ENCODE measurements at places on chromosomes 4 and X.

DNA sequence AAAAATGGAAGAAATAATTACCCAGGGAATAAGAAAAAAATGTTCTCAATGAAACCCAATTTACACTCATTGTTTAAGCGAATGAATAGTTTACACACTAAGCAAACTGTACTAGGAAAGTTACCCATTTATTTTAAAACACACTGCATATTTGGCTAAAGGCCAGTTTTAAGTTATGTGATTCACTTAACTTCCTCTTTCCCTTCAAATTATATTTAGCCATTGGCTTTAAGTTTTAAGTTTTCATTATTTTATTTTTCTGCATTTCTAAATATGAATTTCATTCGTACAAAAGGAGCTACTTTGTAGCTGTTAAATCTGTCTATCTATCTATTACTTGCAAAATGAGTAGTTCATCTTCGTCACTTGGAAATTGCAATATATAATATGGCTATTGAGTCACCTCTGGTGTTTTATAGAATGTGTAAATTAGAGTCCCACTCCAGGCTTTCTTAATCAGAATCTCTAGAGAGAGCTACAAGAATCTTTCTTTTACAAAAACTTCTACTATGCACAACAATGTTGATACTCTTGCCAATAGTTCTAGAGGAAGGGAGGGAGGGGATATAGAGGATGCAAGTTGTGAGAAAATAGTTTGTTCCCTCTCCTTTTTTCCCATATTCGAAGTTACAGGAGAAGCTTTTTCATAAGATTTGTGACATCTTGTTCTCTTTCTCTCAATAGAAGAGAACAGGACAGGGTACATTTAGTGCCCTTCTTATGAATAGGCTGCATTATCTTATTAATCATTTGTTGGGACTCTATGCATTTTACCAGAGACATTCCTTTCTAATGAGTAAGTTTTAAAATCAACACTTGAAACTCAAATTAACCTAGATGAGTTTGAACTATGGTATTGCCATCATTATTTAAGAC, 41.8 kb downstream of the SULT1B1 start:
- DNase-seq = peak; percentile 45

GRCh38 chr4:189124149-189124758, 816.4 kb upstream of the FRG1 start:
- DNase-seq = peak; percentile 42

GRCh38 chr4:94882756-94883155, 125.0 kb downstream of the BMPR1B start:
- no peak for DNase-seq

GRCh38 chrX:149207518-149207917, 297.6 kb downstream of the IDS start:
- no peak for DNase-seq

DNA sequence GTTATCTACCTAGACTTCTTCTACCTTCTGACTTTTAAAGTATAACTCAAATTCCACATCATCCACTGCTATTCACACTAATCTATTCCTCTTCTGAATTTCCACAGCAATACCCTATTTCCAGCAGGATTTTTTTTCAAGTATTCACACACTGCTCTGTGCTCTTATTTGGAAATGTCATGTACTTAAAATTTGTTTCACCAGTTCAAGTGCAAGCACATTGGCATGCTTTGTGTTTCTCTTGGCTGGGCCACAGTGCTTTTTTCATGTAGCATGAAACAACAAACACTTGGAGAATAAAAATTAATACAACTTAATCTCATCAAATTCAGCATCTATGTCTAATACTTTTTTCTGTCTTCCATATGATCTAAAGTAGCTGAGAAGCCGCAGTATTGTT, 161.8 kb upstream of the PCDH18 start:
- DNase-seq = peak; percentile 54

DNA sequence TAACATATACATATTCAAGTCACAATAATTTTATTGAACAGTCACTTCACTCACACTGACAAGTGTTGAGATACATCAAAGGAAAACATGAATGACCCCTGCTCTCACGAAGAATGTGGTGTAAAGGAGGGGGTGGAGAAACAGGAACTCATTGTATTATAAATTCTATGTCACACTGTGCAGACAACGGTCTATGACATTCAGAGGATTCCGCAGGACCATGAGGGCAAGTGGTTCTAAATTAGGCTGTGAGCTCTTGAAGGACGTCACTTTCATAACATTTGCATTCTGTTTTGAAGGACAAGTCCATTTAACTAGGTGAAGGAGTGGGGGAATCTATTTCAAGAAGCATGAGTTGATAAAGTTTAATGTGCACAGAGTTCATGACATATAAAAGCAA, 415.2 kb upstream of the HS3ST1 start:
- DNase-seq = no peak

DNA sequence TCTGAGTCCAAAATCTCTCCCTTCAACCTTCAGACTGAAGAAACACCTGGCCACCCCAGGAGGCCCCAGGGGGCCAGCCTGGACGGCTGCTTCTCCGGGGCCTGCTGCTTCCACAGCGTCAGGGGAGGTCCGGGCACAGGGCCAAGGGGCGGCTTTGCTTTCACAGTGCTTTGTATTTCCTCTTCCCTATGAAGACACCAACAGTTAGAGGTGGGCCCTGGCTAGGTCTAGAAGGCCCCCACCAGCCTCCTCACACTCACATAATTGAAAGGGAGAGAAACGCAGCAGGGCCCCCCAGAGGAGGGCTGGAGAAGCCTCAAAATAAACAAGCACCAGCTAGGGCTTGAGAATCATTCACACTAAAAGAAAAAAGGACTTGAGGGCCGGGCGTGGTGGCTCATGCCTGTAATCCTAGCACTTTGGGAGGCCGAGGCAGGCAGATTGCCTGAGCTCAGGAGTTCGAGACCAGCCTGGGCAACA, 17.8 kb downstream of the SCD5 start:
- DNase-seq = peak; percentile 90

DNA sequence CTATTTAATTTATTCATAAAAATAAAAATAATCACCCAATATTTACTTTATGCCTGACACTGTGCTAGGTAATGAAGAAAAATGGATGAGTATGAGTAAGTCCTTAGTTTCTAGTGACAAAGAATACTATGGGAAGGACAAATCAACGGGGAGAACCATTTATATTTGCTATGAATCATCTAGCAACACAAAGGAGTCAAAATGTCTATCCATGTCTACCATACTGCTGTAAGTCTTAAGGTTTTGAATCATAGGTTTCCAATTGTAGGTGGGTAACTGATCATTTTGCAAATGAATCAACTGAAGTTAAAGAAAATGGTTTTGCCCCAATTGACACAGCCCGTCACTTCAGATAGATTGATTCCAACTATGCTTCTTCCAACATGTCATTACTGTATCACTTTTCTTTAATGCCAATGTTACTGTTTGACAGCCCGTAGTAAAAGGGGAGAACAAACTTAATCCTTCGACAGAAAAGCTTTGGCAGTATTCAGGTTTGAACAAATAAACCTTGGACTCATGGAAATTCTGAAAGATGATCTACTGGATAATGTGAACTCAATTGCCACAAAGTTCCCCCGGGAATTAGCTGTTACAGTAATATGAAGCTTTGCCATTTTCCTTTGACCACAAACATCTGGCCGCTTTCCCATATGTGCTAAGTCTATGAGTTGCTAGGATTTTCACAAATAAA, 3.2 kb downstream of the TDO2 start:
- DNase-seq = peak; percentile 98

- DNase-seq = no peak
These were observed 15.8 kb downstream of the MAOB start for GRCh38 chrX:43866423-43866822.

DNA sequence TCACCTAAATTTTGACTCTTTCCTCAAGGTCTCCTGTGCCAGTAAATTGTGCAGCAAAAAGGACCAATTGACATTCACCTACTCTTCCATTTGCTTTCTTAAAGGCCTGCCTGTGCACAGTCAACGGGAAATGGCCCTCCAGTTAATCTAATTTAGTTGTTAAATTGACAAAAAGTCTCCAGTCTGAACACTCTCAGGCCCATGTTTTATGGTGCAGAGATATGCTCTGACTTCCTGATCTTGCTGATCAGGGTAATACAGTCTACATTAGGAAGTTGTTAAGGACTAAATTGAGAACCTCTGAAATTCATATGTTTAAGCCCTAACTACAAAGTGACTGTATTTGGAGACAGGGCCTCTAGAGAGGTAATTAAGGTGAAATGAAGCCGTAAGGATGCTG, 133.6 kb upstream of the IL15 start:
- DNase-seq = no peak

DNA sequence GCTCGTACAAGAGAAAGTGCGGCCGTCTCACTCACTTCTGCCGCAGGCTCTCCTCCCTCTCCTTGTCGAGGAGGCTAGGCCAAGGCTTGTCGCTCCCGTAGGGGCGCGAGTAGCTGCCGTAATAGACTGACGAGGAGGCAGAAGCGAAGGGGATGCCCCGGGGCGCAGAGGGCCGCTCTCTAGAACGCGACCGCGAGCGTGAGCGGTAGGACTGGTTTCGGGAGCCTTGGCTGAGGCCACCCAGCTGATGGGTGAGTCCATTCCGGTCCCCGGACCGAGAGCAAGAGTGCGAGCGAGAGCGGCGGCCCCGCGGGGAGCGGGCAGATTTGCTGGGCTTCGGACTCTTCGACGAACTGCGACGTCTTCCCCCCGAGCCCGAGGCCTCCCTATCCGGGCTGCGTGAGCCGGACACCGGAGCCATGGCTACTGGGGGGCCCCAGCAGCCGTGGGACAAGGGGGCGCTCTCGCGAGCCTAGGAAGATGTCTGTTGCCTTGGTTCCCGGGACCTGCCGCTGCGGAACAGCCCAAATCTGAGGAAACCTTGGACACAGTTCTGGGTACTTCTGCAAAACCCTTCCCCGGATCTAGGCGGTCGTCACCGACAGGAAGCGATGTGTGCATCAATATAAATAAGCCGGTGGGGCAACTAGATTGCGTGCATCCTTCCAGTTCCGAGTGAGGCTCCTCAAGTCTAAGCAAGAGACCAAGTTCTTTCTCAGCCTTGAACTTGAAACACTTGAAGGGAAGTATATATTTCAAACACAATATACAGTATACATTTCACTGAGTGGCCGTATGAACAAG, at the start of gene NKAP:
Gene NKAP (minus strand): TSS at position 567 of the 804 bp plus-strand sequence. CDS start 146 bp downstream, at position 421.
- DNase-seq = peak; percentile 94

- peak; percentile 29 for DNase-seq
These were observed 51.1 kb downstream of the LEF1 start for GRCh38 chr4:108117418-108118182.

DNA sequence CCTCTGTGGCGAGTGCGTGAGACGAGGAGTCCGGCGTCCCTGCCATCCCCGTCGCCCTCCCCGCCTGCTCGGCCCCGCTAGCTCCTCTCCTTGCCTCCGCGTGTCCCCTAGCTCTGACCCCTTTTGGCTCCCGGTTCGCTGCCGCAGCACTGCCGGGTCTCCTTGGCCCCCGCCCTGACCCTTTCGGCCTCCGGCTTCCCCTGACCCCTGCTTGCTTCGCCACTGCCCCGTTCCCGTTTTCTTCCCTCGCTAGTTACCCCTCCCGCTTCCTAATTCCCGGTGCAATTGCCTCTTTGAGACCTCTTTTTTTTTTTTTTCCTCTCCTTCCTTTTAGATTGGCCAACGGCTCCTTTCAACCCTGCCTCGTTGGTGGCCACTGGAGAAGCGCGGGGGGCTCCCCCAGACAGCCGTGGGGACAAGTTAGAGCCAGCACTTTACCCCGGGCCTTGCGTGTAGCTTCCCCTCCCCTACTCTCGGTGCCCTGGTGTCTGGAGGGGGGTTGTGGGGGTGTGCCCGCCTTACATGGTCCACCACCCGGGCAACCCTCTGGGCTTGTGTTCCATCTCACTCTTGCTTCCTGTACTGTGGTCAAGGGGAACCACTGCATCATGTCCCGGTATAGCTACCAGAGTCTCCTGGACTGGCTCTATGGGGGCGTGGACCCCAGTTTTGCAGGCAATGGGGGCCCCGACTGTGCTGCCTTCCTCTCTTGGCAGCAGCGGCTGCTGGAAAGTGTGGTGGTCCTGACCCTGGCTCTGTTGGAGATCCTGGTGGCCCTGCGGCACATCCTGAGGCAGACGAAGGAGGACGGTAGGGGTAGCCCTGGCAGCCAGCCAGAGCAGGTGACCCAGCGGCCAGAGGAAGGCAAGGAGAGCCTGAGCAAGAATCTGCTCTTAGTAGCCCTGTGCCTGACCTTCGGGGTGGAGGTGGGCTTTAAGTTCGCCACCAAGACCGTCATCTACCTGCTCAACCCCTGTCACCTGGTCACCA, 548 bp downstream of the TMEM164 start:
- DNase-seq = no peak

DNA sequence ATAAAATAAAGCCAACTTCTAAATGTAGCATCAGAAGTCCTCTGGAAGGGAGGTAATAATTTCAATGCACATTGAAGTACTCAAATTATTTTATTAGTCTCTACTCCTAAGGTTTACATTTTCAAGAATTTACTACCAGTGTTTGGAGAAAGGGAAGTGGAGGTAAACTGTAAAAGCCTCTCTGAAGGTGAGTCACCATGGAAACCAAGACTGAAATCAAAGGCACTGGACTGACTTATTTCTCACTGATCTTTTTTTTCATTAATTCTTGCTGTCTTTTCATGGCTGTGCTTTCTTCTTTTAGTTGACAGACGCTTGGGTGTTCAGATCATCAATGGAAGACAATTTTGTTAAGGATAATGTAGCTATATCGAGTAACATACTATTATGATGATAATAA, 9.7 kb downstream of the SLC39A8 start:
- no peak for DNase-seq

DNA sequence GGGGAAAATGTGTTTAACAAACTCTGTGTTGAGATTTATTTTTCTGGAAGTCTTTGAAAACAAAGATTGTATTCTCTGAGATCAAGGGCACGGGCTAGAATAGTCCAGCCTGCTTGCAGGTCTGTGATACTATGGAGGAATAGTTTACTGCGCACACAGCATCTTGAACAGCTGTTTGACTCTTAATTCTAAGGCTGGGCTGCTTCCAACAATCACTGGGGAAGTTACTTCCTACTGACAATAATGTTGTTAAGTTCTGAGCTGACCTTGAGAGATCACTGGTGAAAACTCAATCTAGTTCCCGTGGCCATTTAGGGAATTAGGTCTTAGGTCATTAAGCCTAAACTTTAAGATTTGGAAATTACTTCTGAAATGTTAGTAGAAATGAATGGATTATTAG, 416.1 kb upstream of the FTHL17 start:
- no peak for DNase-seq

- peak; percentile 49 for DNase-seq
These were observed 119.1 kb upstream of the PRDX4 start for GRCh38 chrX:23548164-23548563.

Measured in astrocyte of the spinal cord (primary cell).